ENCODE measurements at places on chromosomes 2 and 18.

DNA sequence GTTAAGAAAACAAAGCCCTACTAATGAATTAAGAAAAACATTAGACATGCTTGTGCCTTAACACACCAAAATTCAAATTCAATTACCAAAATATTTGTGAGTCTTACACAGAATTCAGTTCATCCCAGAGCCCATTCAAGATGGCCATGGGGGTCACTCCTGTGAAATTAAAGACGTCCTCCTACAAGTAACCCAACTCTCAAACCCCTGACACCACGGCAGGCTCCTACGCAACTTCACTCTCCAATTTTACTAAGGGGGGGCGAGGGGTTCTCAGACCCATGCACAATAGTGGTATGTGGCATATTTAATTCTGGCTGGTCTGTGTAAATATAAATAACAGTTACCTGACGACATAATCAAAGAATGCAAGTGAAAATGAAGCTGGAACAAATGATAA is 5.0 kb downstream of the ZNF516 start:
- no peak for DNase-seq

DNA sequence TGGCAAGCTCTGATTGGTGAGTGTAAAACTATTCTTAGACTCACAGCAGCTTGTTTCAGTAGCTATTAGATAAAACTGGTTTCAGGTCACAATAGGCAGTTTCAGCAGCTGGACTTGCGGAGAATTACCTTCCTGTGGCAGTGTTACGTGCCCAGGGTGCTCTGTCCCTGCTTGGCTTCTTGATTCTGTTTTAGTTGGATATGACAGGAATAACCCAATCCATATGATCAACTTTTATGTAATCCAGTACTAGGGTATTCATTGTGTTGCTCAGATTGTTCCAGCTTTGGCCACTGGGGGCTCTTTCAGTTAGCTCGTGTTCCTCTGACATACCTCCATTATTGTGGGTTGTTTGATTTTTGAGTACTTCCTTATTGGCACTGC is 43.1 kb downstream of the INPP4A start:
- DNase-seq = peak; percentile 38

DNA sequence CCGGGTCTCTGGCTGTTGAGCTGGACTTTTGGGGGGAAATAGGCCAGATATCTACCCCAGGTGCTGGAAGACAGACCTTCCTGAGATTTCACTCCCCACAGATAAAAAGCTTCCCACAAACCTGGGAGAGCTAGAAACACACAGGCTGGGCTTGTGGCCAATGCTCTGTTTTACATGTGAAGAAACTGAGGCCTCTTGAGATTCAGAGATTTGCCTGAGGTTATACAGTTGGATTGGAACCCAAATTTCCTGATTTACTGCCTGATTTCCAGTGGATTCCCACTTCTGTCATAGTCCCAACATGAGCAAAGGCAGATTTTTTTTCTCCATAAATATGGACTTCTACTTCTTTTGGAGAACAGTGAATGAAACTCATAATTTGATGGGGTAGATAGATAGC is 360.2 kb downstream of the SETBP1 start:
- no peak for DNase-seq

DNA sequence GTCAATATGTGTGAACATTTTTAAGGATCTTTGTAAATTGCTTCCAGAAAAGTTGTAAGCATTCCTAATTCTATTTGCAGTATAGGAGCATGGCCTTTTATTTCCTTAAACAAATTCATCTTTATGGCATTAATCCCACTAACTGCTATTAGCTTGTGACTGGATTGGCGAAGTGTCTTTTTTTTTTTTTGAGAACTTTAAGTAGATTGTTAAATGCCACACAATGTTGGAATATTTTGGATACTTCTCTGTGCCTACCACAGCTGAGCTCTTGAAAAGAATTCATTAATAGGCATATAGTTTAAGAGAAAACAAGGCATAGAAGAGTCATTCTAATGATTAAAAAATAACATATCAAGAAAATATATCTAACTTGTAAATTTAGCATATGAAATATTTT is 129.7 kb downstream of the LAMA3 start:
- no peak for DNase-seq

- DNase-seq = no peak
Measured at GRCh38 chr2:187783446-187783845, 229.2 kb upstream of the TFPI start.
